ENCODE measurements at places on chromosomes 13 and 19.

DNA sequence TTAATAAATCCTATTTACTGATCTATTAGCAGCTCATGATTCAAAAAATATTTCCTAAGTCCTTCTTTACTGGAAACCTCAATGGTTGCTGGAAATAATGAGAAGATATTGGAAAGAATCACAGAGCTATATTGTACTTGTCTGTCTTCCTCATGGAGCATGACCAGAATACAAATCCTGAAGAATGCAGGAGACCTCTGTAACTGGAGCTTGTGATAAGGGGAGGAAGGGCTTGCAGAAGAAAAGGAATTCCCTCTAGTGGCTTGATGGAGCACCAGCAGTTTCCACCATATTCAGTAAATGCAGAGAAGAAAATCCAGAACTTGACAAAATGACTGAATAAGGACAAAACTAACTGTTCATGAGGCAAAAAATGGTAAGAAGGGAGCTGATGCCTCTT is 1333.1 kb downstream of the EFNB2 start:
- DNase-seq: no peak

DNA sequence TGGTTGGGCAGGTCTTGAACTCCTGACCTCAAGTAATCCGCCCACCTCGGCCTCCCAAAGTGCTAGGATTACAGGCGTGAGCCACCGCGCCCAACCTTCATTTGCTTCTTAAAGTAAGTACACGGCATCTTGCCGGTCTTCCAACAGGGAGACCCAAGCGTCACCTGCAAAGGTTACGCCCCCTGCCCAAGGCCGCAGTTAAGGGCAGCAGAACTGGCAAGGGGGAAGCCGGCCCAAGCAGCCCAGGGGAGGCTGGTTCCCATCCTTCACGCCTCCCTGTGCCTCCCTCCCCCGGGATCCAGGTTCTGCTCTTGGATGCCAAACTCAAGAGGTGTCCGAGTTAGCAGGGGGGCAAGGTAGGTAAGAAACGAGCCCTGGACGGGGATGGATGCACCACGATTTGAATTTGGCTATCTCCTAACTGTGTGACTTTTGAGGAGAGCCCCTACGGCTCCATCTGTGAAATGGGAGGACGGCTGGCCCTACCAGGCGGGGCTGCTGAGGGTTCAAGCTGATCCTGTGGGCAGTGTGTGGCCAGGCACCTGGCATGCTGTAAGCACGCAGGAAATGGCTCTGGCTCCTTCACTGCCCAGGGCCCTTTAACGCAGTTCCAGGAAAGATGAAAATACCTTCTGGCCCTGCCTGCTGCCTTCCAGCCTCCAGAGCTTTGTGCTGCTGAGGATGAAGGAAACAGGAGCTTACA is 9.0 kb downstream of the RFX1 start:
- no peak for DNase-seq

DNA sequence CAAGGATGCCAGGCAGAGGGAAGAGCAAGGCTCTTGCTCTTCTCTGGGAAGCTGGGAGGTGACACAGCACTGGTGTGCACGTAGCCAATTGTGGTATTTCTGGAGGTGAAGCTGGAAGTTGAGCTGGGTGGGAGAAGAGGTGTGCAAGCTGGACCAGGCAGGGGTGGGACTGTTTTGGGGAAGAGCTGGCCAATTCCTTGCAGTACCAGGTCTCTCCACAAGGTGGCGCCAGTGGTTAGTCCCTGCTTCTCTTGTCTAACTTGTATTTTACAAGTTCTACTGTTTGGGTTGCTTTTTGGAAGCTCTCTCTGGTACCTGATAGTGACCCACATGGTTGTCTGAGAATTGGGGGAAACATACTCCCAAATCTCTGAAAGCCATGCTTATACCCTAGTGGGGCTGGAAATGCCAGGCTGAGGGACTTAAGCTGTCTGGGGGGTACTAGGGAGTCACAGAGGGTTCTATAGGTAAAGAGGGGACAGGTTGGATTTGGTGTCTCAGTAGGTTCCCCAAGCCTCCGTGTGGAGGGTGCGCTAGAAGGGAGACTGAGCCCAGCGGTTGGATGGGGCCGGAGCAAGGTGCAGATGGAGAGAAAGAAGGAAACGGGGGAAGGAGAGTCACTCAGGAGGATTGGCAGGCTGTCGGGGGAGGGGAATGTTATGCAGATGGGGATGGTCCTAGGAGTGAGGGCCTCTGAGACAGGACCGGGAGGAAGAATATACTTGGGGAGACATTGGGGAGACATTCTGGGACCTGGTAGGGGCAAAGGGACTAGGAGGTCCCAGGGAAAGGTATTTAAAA is 3.0 kb downstream of the HPN start:
- DNase-seq: no peak

DNA sequence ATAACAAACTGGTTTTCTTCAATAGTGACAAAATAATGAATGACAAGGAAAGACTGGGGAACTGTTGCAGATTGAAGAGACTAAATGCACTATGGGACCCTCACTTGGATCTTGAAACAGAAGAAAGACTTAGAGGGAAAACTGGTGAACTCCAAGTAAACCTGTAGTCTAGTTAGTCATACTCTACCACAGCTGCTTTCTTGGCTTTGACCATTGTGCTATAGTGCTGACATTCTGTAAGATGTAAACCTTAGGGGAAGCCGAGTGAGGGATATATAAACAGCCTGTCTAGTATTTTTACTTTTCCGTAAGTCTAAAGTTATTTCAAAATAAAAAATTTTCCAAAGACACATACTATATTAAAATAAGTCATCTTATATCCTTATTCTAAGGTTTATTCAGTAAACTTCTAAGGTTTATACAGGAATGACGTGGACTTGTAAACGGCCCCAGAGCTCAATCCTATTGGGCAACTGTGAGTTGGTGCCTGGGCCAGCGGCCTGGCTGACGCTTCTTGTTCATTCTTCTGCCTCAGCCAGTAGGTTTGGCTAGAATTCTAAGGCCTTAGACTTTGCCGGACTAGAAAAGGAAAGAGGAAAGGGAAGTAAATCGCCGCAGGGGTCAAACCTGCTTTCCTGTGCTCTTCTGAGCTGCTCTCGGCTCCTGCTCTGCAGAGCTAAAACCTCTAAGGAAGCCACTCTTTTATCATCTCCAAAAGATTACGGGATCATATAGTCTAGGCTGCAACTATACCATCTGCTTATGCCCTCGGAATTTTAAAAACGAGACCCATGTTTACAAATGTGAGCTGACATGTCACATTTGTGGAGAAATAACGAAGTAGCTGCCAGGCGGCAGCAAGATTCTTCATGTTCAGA is 33.6 kb upstream of the UBE2L5 start:
- no peak for DNase-seq

- DNase-seq: no peak
Observed at GRCh38 chr13:103395139-103395538, 328.9 kb upstream of the SLC10A2 start.

DNA sequence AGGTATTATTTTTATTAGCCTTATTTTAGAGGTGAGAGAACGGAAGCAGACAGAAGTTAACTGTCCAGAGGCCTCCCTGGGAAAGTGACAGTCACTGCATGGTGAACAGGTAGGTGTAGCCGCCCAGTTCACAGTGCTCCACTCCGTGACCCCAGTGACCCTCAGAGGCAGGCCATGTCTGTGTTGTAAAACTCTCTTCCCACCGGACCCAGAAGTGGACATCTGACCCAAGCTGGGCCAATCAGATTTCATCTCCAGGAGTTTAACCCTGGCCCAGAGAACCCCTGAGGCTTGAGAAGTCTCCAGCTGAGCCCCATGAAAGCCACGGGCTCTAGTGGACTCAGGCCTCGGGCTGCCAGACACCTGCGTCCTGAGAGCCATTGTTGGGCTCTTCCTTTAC is 83.6 kb upstream of the FARP1 start:
- DNase-seq: no peak

DNA sequence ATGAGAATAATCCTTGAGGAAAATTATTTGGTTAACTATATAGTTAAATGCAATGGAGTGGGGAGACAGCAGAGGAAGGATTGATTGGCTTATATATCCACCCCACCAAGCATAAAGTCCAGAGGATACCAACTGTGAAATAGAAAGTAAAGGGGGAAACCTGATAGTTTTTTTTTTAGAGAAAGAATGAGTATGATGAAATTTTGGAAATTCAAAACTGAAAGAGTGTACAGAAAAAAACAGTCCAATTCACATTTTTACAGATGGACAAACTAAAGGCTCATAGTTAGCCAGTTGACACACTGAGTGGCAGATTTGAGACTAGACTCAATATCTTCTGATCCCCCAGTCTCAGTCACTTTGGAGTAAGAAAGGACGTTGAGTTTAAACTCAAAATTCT is 51.1 kb downstream of the FNDC3A start:
- no peak for DNase-seq

- no peak for DNase-seq
Observed at GRCh38 chr19:16807549-16808284, 21.5 kb upstream of the SIN3B start.

DNA sequence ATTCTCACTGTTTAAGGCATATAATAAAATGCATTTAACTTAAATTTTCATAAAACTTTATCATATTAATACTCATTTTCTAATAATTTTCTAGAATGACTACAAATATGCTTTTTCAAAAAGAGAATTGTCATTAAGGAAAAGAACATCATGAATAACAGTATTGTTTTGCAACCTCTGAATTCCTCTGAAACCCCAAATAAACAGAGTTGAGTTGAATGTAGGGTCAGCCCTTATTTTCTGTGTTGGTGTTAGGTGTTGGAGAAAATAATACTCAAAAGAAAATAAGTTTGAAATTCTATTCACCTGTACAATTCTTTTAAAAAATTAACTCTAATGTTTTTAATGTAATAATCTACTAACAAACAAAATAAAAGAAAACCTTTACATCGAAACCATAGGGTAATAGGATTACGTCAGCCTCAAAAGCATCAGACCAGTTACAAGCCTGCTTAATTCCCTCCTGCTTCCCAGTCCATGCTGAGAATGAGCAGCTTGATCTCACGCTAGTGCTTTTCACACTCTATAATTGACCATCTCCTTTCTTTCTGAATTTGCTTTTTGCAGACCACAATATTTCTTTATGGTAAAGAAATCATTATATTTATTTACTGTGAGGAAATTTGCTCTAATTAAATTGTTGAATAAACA is 160.9 kb downstream of the PCDH9 start:
- no peak for DNase-seq

DNA sequence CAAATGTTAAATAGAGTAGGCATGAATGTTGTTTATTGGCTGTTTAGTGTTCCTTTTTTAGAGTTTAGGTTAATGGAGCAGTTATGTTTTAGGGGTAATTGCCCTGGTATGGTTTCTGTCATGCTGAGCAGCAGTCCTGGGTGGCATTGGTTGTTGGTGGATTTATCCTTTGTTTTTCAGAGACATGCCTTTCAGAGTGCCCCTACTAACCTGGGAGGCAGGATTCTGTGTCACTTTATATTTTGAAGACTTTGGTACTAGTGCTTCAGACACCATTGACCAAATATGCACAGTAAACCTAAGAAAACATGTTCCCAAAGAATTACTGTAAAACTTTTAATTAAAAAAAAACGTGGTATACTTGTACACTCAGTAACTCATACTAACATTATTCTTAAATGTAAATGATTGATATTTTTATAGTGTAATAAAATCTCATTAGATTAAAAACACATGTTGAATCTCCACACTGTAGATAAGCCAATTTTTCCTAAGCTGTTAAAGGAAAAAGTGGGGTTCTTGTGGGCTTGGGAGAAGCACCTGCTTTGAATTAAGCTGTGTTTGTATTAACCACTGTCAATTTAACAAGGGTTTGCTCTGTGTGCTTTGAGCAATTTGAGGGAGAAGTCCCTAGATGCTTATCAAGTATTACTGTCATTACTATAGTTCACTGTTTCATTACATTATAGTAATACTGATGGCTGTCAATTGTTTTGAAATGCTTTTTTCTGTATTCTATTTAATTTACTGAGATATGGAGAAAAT is 133.2 kb downstream of the LMO7 start:
- DNase-seq: no peak

- no peak for DNase-seq
Observed at GRCh38 chr13:113746143-113746525, 12.9 kb upstream of the TMEM255B start.

GRCh38 chr19:7113233-7113632 is 43.7 kb downstream of the ZNF557 start:
- no peak for DNase-seq

GRCh38 chr19:55228015-55228391 is 560 bp downstream of the TMEM86B start:
- no peak for DNase-seq

GRCh38 chr13:23959231-23959862 is 62.0 kb upstream of the C1QTNF9B start:
- no peak for DNase-seq

DNA sequence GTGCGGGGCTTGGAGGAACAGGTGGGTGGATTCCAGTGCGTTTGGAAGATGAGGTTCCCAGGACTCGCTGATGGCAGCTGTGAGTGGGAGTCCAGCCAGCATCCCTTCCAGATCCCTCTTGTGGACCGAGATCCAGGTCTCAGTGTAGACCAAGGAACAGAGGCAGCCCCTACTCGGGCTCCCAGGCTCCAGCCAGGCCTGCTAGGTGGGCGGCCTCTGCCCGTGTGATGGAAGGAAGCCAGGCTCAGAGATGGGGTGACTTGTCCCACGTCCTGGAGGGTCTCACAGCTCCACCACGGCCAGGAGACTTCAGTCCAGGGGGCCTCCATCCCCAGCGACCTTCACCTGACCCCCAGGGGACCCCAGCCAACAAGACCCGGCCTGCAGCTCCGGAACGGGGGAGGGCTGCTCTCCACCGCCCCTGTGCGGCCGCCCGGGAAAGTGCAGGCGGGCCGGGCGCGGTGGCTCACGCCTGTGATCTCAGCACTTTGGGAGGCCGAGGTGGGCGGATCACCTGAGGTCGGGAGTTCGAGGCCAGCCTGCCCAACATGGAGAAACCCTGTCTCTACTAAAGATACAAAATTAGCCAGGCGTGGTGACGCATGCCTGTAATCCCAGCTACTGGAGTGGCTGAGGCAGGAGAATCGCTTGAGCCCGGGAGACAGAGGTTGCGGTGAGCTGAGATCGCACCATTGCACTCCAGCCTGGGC is 729 bp upstream of the MADCAM1 start:
- DNase-seq: no peak

DNA sequence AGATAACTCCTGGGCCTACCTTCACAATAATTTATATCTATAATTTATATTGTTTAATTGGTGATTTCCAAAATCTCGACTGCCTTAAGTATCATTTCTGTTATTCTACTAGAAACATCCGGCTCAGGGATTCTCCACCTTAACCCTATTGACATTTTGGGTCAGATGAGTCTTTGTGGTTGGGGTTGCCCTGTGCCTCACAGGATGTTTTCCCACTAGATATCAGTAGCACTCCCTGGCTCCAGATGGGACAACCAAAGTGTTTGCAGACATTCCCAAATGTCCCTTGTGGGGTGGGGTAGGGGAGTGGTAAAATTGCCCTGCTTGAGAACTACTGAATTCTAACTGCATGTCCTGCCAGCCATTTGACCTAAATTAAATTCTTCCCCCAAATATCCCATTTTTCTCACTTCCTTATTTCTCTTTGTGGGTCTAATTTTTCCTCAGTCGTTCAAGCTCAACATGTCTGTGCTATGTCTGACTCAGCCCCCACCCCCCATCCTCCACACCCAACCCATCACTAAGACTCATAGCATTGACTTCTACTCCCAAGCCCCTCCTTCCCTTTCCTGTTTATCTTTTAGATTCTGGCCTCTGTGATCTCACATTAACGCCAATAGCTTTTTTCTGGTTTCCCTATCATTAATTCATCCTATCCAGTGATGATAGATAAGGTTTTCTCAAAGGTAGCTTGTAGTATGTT is 545.1 kb downstream of the EFNB2 start:
- no peak for DNase-seq

GRCh38 chr13:78238911-78239310 is 320.3 kb upstream of the EDNRB start:
- no peak for DNase-seq

GRCh38 chr13:100552755-100553154 is 35.8 kb downstream of the GGACT start:
- no peak for DNase-seq

- no peak for DNase-seq
Observed at GRCh38 chr13:108944760-108945159, 315.3 kb downstream of the MYO16 start.
